Esophagus muscularis mucosa (tissue), 4 donors: ENCODE measurements at places on chromosomes 12 and 14. TPM values are rescaled to one million over a fixed set of nuclear protein-coding genes. Genes with fewer than 3 reads are reported as not detected.

Gene SLC8B1
- 22.8 TPM for total RNA-seq

- DNase-seq, result no peak
Observed at GRCh38 chr12:9449181-9449580, 158.5 kb downstream of the KLRB1 start.

DNA sequence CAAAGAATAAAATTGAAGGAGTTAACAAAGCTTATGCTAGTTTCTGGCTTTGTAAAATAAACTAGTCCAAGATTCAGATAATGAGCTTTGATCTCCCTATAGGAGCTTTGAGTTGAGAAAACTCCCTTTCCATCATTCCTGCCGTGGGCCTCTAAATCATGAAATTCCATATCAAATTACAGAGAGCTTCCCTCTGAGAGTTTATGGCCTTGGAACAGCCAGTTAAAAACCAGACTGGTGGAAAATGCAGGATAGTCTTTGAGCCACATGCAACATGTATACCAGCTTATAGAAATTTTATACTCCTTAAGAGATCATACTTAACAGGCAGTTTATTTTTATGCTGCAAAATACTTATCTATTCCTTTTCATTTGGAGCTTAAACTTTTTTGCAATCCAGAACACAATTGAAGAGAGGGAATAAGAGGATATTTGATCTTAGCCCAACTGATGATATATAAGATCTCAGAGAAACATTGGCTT lies 175.8 kb upstream of the ATP2B1 start:
- no peak for DNase-seq

Gene LMO3
- 126 TPM for total RNA-seq

Gene OTOGL
- total RNA-seq, result 1.6 TPM

DNA sequence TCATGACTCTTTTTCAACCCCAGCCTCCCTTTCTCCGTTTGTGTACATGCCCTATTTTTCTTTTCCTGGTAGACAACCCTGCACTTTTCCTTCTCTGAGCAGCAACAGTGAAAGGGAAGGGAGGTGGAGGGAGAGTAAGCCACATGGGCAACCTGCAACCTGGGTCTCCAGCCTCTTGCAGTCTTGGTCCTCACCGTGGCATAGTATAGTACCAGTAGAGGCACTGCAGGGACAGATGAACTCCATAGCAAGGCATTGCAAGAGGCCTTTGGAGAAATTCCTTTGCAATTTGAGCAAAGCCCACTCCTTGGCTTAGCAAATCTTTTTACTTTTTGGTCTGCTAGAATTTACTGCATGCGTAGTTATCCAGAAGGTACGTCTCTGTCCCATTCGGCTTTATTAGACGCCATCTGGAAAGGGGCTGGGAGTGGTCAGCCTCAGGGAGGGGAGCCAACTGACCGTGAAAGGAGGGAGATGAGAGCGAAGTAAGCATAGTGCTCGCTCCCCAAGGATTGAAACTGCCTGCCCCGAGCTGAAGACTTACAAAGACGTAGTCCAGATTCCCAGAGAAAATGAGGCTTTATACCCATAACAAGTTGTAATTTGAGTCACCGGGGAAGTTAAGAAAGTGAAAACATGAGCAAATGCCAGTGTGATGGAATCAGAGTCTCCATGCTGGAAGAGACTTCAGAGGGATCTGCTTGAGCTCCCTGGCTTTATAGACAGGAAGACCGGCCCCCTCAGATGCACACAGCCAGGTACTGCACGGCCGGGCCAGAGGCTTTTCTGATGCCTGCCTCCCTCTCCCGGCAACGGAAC lies 332.0 kb downstream of the CACNA1C start:
- DNase-seq, result no peak

Gene RNASE11
- not detected for total RNA-seq

- no peak for DNase-seq
Observed at GRCh38 chr12:30134229-30134628, 350.5 kb upstream of the TMTC1 start.

Gene DHRS4L2
- 9.4 TPM for total RNA-seq

- no peak for DNase-seq
Observed at GRCh38 chr14:44438936-44439335, 68.1 kb downstream of the FSCB start.

- no peak for DNase-seq
Observed at GRCh38 chr12:49798248-49798647, 30.0 kb downstream of the NCKAP5L start.

Gene TMEM63C
- 1.4 TPM for total RNA-seq

- no peak for DNase-seq
Observed at GRCh38 chr12:98618952-98619351, 25.5 kb downstream of the SLC25A3 start.

- DNase-seq, result no peak
Observed at GRCh38 chr12:96136161-96136560, 58.0 kb upstream of the ELK3 start.

Gene DIO2
- 17.8 TPM for total RNA-seq

GRCh38 chr12:12722435-12723148 lies 5.4 kb downstream of the CDKN1B start:
- DNase-seq, result no peak

- no peak for DNase-seq
Observed at GRCh38 chr12:52528641-52529143, 8.5 kb upstream of the KRT5 start.

DNA sequence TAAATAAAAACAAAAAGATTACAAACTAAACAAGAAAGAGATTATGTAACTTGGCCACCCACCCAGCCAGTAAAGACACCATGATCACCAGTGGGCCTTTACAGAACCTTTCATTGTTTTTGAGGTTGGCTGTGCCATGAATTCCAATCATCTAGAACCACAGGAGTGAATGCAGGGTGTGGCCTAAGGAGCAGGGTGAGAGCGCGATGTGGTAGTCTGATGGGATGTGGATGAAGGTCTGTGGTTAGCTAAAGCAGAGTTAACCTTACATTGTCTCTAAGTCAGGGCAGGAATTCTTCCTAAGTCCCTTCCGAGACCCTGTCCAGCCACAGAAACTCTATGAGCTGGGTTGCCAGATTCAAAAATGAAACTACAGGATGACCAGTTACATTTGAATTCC lies 54.0 kb upstream of the CDKN3 start:
- no peak for DNase-seq

GRCh38 chr12:101204602-101205304 lies 5.3 kb downstream of the SLC5A8 start:
- no peak for DNase-seq

- DNase-seq, result no peak
Observed at GRCh38 chr12:60947533-60947932, 1312.7 kb upstream of the USP15 start.

Gene KRT6B
- not detected for total RNA-seq

GRCh38 chr12:108697905-108698304 lies 33.4 kb downstream of the CORO1C start:
- DNase-seq, result peak; percentile 19

Gene ERG28
- total RNA-seq, result 7.2 TPM

DNA sequence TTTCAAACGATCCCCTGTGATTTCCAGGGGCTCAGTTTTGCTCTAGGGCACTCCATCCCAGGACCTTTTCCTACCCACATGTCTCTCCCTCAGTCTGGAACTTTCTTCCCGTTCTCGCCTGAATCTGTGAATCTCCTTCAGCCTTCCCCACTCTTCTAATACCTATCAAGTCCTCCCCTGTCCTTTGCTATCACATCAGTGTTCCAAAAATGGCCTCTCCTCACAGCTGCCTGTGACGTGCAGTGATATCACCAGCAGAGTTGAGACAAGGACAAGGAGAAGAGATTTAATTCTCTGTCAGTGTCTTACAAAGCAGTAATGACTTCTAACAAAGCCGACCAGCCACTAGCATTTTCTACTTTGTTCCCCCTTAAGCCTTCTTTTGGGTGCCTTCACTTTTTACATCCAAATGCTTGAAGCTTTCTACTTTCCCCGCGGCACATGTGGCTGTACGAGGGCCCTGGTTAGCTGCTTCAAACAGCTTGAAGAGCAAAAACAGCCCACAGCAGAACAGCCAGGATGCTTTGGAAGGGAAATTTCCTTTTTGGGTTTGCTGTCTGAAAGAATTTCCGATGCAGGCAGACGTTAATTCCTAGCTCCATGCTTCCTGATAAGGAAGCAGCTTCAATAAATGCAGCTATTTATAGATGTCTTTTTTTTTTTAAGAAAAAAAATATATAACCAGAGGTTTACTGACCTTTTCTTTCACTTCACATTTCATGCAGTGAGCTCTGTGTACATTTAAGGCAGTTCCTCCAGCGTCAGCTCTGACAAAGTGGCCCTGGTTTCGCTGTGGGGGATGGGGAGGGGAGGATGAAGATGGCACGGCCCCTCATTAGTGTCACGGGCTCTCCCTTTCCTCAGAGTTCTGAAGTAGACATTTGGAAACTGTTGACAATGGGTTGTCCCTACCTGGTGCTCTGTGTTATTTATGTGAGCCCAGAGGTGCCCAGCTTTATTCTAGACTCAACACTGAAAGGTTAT lies 109.3 kb downstream of the ETV6 start:
- no peak for DNase-seq

- no peak for DNase-seq
Observed at GRCh38 chr12:120849765-120850164, 54.4 kb downstream of the SPPL3 start.

DNA sequence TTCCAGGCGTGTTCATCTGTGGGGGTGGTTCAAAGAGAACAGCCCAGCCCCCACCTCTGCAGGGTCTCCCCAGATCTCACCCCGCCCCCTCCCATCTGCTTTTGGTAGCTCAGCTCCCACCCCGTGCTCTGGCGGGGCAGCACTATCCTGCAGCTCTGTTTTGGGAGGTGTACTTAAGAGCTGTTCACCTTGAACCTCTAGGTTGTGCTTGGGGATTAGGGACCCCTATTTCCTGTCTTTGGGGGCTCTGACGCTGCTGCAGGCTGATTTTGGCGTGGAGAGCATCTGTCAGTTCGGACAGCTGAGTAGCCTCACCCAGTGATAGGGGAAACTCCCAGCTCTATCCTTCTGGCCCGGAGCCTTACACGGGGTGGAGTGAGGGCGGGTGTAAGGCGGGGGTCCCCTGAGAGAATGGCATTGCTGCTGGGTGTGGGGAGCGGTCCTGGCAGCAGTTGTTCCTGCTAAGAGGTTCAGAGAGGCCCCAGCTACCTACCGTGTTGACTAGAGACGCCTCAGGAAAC lies 765 bp downstream of the TMEM120B start:
- DNase-seq, result no peak

DNA sequence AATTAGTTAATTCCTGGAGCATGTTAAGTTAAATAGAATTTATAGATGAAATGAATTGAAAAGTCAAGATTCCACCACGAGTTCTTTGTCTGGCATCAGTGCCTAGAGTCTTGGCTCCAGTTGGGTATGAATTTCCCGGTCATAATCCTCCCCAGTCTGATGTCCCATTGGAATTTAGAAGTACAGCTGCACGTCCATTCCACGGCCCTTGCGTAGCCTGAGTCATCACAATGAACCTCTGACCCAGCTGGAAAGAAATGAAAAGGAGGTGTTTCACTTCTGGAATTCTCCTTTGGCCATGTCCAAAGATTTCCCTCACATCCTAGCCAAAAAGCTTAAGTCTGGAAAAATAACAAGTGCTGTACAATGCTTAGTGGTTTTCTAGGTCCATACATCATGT lies 122.7 kb downstream of the KICS2 start:
- DNase-seq, result no peak

GRCh38 chr14:94239406-94239805 lies 53.7 kb downstream of the SERPINA10 start:
- no peak for DNase-seq

DNA sequence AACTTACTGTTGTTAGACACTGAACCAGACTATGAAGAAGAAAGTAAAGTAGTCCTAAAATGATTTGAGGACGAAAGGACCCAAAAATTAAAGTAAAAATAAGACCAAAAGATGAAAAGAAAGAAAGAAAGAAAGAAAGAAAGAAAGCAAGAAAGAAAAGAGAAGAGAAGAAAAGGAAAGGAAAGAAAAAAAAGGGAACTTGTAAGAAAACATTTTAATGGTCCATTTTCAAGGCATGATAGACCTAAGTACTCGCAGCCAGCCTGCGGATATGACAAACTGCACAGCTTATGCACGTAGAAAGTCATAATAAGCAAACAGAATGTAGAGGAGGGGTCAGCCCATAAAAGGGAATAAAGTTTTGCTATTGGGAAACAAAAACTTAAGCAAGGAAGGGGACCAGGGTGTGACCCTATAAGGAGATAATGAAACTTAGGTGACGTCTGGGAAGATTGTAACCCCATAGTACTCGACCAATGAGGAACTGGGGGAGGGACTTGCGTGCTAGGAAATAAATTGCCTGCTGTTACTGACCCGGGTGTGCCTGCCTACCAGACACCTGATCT lies 59.7 kb downstream of the APOBEC1 start:
- DNase-seq, result no peak

GRCh38 chr12:60137513-60137912 lies 541.7 kb downstream of the SLC16A7 start:
- no peak for DNase-seq

Gene FOXG1
- total RNA-seq, result 1.2 TPM

- no peak for DNase-seq
Observed at GRCh38 chr14:31466554-31466953, 9.2 kb upstream of the DTD2 start.

DNA sequence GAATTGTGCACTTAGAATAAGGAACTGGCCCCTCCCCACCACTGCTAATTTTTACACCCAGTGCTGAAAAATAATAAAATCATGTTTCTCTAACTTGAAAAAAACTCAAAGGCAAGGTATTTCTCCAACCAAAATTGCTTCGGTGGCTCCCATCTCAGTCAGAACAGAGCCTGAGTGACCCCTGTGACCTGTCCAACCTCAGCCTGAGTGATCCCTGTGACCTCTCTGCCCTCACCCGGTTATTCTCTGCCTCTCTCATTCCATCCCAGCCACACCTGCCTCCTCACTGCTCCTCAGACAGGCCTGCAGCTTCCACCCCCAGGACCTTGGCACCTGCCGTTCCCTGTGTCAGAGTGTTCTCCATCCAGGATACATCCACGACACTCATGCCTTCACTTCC lies 5.1 kb downstream of the SLC6A12 start:
- no peak for DNase-seq

- DNase-seq, result no peak
Observed at GRCh38 chr14:86788224-86788623, 1204.8 kb downstream of the GALC start.

DNA sequence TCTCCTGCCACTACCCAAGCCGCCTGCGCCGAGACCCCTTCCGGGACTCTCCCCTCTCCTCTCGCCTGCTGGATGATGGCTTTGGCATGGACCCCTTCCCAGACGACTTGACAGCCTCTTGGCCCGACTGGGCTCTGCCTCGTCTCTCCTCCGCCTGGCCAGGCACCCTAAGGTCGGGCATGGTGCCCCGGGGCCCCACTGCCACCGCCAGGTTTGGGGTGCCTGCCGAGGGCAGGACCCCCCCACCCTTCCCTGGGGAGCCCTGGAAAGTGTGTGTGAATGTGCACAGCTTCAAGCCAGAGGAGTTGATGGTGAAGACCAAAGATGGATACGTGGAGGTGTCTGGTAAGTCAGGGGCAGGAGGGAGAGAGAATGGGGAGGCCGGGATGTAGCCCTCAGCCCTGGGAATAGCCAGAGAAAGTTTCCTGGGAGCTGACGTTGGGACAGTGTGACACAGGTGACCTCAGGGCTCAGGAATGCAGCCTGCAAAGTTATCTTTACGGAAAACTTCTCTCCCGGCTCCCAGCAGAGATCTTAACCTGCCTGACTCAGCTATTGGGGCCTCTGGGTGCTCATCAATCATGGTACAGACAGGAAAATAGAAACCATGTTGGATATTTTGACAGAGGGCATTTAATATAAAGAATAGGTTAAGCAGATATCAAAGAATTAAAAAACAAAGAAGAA lies 747 bp downstream of the HSPB8 start:
- no peak for DNase-seq

- no peak for DNase-seq
Observed at GRCh38 chr14:55146425-55146824, 17.4 kb downstream of the LGALS3 start.
